ENCODE measurements at places on chromosomes 2 and 18.
A peak's percentile ranks its signal among the peaks of the same experiment; 100 is the strongest.

- DNase-seq = peak; percentile 7
These were observed at the start of gene ST8SIA3 for GRCh38 chr18:57352271-57352701. Gene ST8SIA3, plus strand, starts transcription at chr18:57352557. Its CDS starts 290 bp downstream, at chr18:57352847.

DNA sequence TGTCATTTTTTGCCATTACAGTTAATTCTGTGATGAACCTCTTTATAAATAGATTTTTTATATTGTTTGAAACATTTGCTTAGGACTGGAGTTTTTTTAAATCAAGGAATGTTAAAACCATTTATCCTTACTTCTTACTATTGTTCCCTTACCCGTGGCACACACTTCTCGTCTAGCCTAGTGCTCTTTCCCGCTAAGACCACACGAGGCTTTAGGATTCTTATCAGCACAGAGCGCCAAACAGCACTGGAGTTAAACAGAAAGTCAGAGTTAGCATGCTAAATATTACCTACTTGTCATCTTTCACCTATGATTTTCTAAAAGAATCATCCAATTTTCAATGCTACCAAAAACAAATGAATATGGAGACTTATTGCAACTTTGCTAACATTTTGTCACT is 112.6 kb downstream of the TMEFF2 start:
- no peak for DNase-seq

DNA sequence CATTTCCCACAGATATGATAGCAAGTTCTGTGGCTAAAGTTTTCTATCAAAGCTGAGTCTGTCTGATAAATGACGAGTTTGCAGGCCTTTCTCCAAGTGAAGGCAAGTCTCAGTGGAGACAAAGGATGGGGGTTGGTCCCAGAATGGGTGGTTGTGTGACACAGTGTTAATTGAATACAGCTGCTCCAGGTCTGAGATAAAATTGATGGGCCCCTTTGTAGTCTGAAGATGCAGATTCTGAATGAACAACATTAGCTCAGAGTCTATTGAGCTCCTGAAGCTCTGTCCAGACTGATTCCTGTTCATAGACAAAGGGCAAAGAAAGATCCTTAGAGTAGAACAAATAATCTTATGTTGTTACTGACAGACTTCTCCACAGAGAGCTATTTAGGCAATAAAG is 296.9 kb upstream of the CYRIA start:
- no peak for DNase-seq

DNA sequence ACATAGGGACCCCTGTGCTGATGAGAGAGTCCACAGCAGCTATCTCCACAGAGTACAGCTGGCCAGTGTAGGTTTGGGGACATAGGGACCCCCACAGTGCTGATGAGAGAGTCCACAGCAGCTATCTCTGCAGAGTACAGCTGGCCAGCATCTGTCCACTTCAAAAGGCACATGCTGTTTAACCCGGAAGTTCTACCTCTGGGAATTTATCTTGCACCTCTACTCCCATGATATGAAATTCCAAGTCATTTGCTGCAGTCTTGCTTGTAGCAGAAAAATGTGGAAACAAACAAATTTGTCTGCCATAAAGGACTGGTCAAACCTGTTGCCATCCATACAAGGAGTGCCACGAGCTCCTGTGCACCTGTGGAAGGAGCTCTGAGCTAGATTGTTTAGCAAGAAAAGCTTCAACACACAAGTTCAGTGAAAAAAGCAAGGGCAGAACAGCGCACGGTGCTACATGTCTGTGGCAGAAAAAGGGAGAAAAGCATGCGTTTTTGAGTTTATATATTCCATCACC is 33.1 kb downstream of the LRRFIP1 start:
- no peak for DNase-seq

GRCh38 chr2:142010477-142011270 is 120.1 kb downstream of the LRP1B start:
- no peak for DNase-seq
